ENCODE measurements at places on chromosomes 4 and X.

DNA sequence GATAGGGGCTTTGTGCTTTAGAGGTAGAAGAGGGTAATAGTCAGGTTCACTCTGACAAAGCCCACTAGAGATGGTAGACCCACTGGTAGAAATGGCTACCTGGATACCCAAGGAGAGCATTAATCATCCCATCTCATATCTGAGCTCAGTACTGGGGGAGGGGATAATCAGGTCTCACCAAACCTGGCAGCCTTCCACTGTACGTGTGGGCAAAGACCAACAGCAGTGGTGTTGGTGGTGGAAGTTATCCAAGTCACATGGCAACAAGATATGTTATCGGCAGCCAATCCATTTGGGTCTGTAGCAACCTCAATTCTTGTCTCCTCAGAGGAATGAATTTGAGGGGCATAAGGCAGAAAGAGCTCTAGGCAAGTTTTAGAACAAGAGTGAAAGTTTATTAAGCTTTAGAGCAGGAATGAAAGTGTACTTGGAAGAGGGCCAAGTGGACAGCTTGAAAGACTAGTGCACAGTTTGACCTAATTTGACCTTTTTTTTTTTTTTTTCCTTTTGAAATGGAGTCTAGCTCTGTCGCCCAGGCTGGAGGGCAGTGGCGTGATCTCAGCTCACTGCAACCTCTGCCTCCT is 67.0 kb upstream of the CXCL13 start:
- peak; percentile 52 for DNase-seq

DNA sequence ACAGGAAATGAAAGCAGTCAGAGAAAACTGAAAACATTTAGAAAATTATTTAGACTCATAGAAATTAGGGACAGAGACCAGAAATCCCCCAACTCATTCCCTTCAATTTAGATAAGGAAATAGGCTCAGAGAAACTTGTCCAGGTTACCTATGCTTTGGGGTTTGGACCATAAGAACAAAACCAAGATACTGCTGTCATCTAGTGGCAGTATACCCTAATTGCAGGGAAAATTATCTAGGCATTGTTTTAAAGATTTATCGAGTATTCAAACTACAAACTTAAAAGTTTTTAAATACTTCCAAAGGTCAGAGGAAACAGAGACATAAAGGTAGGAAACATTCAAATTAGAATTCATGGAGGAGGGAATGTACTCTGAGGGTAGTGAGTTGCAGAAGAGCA is 67.0 kb upstream of the KLHL13 start:
- no peak for DNase-seq

- DNase-seq, result no peak
Measured at GRCh38 chr4:6390356-6390755, 82.1 kb downstream of the PPP2R2C start.

DNA sequence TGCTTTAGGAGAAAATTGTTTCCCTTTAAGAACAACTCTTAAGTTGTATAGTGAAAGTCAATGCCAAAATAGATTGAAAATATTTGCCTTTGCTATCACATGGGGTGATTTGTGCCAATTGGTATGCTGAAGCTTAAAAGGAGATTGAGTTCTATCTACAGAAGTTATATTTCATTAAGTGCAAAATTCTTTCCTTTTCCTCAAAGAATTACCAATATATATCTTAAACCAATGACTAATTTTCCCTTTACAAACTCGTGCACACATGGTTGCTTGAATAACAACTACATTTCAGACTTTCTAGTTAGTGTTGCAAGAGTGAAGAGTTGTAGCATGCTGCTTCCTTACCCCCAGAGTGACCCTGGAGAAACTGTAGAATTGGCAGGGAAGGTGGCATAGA is 990.0 kb upstream of the PABPC4L start:
- no peak for DNase-seq

- no peak for DNase-seq
Measured at GRCh38 chr4:3283916-3284315, 8.9 kb upstream of the RGS12 start.

DNA sequence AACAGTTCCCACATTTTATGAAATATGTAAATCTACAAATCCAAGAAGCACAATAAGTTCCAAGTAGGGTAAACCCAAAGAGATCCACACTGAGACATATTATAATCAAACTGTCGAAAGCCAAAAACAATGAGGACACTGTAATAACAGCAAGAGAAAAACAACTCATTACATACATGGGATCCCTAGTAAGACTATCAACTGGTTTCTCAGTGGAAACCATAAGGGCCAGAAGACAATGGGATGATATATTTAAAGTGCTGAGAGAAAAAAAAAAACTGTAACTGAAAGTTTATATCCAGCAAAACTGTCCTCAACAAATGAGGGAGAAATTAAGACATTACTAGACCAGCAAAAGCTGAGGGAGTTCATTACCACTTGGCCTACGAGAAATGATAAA is 34.7 kb downstream of the GLRA2 start:
- no peak for DNase-seq

DNA sequence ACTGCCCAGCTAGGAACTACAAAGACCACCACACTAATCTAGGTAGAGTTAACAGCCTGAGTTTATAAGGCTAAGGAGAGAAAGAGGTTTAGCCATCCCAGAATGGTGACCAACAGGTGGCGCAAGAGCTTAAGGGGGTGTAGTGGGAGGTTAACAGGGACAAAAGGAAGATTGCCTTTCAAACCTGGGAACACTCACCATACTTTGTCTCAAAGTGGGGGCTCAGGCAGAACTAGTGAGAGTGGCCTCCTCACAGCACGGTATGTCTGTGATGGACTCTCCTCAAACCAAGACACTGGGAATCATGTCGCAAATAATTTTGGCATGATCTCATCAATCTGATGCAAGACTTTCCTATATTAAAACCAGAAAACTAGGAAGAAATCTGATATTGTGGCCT is 23.4 kb downstream of the CCNI start:
- DNase-seq, result peak; percentile 60

DNA sequence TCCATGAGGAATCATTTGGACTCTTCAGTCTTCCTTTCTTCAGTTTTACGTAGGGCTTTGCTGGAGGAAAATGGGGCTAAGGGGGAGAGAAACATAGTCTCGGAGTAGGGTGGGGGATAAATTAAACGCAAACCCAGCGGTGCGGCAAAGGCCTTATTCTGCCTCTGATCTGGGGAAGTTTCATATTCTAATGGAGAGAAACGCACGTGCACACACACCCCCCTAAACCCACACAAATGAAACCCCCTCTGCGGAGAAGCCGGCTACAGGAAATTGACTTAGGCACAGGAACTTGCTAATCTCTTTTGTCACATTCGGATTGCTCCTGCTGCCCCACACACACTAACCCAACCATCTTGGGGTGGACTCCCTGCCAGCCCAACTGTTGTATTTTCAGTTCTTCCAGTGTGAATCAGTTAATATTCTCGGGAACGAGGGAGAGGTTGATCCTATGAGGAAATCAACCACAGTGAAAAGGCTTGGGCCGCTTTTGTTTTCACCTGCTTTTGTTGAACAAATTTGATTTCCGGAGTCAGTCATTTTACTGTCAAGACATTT is at the start of gene RHOH:
RHOH (plus strand) TSS at position 308 of the 558 bp plus-strand sequence. CDS start 46,356 bp downstream, outside the sequence.
- DNase-seq, result no peak

DNA sequence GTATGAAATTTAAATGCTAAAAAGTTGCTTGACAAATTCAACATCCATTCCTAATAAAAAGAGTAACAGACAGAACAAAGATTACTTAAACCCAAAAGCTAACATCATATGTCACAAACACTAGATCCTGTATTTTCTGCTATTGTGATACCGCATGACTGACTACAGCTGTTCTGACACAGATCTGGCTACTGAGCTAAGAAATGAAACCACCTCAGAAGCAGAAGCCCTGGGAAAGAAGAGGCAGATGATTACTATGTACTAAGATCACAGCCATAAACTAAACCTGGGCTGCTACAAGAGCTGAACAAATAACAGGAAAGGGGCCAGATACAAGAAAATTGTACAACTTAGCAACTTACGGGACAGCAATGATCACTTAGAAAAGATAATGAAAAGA is 9.4 kb downstream of the LETM1 start:
- no peak for DNase-seq

DNA sequence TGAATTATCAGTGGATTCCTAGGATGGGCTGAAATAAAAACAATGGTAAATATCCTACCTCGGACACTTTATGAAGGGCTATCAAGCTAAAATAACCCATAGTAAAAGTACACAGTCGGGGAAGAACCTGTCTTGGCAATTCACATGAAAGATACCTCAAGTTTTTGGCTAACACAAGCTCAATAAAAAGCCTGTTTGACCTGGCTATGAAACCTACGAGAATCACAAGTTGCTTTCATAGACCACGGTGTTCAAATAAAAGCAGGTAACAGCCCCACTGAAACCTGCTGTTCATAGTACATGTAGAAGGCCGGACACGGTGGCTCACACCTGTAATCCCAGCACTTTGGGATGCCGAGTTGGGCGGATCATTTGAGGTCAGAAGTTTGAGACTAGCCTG is 12.3 kb downstream of the RLIM start:
- no peak for DNase-seq

DNA sequence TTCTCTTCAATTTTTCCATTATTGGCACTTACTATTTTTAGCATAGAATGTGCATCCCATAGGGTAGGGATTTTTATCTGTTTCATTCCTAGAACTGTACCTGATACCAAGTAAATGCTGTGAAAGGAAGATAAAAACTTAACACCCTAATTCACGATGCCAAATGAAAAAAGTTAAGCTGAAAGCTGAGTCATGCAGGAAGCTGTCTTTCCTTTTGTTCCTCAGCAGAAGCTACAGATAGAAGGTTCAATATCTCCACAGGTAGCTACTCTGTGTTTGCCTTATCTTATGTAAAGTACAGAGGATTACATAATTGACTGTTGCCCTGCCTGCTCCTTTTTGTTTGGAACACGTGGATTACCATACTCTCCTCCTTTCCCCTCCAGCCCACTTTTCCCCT is 77.0 kb downstream of the LRP2BP start:
- peak; percentile 81 for DNase-seq

DNA sequence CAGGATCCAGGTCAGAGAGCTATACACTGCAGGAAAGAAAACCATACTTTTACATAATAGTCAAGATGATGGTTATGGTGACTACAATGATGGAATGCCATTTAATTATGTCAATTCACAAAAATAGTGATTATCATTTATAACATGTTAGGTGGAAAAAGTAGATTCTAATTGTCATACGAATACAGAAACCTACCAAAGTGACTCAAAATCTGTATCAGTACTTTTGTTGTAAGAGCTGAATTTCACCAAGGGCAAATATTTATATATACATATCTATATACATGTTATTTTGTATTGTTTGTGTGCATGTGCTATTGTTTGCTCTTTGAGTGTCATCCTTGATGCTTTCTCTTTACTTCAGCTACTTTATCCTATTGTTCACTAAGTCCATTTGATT is 485.4 kb downstream of the INPP4B start:
- no peak for DNase-seq

DNA sequence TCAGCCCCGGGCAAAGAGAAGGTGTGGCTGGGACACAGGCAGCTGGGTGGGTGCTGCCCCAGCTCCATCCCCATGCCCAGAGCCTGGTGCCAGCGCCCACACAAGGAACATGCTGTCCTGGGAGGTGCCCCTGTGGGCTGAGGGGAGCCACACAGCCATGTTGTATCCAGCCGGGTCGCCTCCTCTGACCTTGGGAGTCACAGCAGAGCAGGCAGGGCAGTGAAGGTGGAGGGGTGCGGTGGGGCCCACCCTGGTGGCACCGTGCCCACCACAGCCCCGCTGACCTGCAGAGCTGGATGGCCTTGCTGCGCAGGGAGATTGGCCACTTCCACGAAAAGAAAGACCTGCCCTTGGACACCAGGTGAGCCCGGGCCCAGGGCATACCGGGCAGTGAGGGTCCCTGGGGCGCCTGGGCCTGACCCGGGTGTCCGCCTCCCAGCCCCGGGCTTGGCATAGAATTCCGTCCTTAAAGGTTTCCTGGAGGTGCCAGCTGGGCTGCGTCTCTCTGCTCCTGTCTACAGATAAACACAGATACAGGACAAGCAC is 18.7 kb upstream of the ADD1 start:
- DNase-seq, result no peak

- DNase-seq, result no peak
Measured at GRCh38 chr4:165810726-165811125, 62.3 kb upstream of the TLL1 start.

DNA sequence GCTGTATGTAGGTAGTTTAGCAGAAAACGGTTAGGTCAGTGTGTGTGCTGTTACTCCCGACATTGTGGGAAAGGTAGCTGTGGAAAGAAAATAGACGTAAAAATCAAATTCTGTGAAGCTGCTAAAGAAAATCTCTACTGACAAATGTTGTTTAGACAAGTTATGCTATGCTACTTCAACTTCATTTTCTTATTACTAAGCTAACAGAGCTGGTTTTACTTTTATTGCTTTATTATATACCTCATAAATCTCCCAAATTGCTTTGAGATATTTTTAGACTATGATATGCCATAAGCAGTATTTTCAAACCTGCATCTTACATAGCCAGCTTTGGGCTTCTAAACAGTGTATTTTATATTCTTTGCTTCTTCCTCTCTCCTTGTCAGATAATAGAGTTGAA is 108.2 kb upstream of the PACRGL start:
- DNase-seq, result no peak

DNA sequence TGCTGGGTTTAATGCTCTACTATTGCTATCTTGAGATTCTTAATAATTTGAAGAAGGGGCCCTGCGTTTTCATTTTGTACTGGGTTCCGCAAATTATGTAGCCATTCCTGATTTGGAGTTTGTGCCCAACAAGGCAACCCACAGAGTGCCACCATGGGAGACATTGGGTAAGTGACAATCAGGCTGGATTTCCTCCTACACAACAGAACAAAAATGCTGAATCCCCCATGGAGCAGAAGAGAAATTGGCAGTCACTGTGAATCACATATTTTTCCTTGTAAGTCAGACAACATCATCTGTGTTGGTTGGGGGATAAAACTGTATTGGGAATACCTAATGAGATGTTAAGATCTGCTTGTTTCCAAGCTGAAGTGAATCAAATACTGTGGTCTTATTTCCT is 80.9 kb downstream of the CNGA2 start:
- DNase-seq, result no peak

- no peak for DNase-seq
Measured at GRCh38 chr4:84530871-84531270, 31.8 kb upstream of the NKX6-1 start.

- no peak for DNase-seq
Measured at GRCh38 chr4:6749340-6750171, 33.0 kb upstream of the KIAA0232 start.

GRCh38 chrX:30612250-30612655 is 34.7 kb upstream of the TASL start:
- peak; percentile 75 for DNase-seq

DNA sequence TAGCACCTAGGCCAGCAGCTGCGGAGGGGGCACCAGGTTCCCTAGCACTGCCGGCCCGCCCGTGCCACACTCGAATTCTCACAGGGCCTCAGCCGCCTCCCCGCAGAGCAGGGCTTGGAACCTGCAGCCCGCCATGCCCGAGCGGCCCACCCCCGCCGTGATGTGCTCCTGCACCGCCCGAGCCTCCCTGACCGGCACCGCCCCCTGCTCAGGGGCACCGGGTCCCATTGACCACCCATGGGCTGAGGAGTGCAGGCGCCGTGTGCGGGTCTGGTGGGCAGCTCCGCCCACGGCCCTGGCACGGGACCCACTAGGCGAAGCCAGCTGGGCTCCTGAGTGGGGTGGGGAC is 35.4 kb upstream of the ENPP6 start:
- DNase-seq, result no peak

- DNase-seq, result no peak
Measured at GRCh38 chr4:38082424-38083385, 122.5 kb downstream of the PTTG2 start.
